ENCODE measurements at places on chromosomes 6 and 20.

DNA sequence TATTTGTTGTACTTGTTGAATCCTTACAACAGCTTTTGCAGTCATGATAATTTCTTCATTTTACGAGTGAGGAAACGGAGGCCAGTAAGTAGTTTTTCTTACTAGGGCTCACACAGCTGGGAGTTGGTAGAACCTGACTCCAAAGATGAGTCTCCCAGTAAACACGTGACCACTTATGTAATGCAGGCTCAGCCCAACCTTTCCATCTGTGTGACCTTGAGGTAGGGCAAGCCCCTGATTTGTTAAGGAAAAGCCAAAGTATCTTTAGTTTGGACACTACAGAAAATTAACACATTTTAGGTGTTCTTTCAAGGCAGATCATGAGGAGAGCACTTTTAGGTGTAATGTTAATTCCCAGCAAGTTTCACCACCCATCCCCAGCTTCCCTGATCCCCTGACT is 111.3 kb downstream of the LRRC1 start:
- DNase-seq, result no peak

DNA sequence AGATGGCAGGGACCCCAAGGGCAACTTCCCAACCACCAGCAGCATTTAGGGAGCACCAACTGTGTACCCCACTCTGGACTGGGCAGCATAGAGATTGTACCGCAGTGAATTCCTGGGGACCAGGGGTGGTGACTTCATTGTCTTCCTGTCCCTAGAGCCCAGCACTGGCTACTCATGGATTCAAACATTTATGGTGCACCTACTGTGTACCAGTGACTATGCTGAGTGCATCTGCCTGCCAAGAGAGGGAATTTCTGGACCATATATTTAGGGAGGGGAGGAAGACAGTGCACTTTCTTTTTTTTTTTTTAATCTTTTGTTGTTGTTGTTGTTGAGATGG is 55.3 kb downstream of the UBE2V1 start:
- no peak for DNase-seq

GRCh38 chr6:166738386-166739116 is 111.5 kb upstream of the RPS6KA2 start:
- DNase-seq, result no peak

DNA sequence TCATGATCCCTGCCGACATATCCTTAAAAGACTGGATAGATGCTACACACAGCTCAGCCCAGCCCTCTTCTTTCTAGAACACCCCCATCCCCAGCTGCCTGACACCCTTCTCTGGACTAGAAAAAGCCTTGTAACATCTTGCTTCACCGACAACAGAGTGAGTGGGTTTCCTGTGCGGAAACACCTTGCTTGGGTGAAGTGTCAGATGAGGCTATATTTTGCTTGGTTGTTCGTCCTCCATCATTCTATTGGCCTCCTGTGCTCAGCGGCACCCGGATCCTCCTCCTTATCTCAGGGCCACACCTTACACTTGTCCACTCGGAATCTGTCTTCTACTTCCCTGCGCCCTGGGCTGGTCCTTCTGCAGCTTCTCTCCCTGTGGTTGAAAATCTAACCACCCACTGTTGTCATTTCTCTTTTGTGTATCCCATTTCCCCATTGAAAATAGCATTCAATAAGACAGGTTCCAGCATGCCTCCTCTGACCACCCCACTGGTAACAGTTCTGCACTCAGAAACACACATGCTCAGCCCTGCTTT is 101.3 kb upstream of the MLN start:
- DNase-seq, result no peak

GRCh38 chr6:39393075-39393474 is 70.6 kb upstream of the KCNK16 start:
- DNase-seq, result no peak

DNA sequence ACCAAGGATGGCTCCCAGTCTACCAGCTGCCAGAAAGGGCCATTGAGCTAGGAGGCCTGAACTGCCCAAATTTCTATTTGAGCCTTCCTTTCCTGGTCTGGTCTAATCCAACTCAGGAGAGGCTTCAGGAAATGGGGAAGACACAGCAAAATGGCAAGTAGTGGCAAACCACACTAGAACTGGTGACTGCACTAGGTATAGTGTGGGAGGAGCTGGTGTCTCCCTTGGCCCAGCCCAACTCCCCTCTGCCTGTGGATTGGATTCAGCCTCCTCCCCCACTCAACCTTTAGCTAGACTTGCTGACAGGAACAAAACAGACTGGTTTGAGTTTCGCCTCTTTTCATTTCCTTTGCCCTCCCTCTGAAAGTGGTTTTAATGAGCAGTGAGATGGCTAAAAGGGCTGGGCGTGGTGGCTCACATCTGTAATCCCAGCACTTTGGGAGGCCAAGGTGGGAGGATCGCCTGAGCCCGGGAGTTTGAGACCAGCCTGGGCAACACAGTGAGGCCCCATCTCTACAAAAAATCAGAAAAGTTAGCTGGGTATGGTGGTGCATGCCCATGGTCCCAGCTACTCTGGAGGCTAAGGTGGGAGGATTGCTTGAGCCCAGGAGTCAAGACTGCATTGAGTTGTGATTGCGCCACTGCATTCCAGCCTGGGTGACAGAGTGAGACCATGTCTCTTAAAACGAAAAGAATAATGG is 17.5 kb downstream of the MRPS18A start:
- no peak for DNase-seq
